ENCODE measurements at places on chromosomes 3 and 15.

GRCh38 chr3:100634493-100635272, 25.3 kb downstream of the ADGRG7 start:
- no peak for DNase-seq

- no peak for DNase-seq
These were observed 631 bp downstream of the NKTR start for GRCh38 chr3:42600958-42601675.

GRCh38 chr15:39852250-39852649, 67.8 kb downstream of the GPR176 start:
- DNase-seq, result no peak

- DNase-seq, result peak; percentile 90
These were observed at the start of gene CORO2B for GRCh38 chr15:68578980-68579935. Gene CORO2B, plus strand, starts transcription at chr15:68578993. Its CDS starts 270 bp downstream, at chr15:68579263.

DNA sequence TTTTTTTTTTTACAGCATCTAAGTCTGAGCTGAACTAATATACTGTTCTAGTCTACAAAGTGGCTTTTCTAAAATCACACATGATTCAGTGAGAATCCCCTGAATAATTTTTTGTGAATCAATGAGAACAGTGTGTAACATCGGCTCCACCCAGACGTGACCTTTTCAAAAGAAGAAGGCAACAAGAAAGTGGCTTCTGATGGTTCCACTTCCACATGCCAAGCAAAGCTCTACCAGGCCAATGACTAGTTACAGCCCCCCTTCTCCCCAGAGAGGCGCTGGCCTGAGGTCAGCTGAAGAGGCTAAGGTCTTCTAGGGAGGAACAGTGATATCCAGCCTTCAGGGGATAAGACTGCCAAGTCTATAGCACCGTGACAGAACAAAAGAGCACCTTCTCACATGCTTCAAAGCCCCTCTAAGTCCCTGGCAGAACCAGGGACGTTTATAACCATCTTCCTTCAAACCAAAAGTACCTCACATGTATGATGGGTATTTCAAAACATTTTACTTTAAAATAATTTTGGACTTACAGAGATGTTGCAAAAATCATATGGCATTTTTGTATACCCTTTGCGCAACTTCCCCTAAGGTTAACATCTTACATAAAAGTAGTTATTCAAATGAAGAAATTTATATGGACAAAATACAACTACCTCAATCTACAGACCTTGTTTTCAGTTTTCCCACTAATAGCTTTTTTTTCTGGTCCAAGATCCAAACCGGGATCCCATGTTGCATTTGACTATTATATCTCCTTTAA, 177.9 kb downstream of the OSBPL10 start:
- no peak for DNase-seq

- no peak for DNase-seq
These were observed 112.4 kb downstream of the CACNA1D start for GRCh38 chr3:53606793-53607192.

DNA sequence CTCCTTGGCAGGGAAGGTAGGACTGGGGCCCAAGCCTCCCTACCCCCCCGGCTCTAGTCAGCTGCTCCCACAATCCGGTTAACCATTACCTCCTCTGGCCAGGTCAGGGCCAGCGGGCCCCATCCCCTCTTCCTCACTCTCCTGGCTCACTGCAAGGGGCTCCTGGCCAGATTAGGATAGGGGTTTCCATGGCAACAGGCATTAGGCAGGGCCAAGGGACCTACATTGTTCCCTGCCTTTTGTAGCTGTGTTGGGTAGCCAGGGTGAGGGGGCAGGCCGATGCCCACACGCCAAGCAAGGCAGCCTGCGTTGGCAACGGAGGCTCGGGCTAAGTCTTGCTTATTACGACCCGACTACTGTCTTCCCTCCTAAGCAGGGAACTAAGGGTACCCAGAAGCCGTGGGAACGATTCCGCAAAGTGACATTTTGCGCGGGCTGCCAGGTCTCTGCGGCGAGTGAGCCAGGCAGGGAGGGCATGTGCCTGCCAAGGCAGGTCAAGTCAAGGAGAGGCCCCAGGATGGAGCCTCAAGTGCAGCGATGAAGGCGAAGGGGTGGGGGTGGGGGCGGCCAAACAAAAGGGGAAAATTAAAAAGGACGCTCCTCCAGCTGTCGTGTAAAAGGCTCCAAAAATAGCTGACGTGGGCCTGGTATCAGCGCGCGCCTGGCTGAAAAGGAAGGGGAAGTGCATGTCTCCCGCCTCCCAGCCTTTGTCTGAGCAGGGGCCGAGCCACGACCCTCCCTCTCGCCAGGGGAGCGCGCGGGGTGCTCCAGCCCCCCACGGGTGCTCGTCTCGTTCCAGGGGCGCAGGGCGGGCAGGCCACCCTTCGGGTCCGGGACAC, 919 bp downstream of the IDH2 start:
- DNase-seq, result peak; percentile 24
